ENCODE measurements at places on chromosomes 5 and 9. TPM values are rescaled to one million over a fixed set of nuclear protein-coding genes. Genes with fewer than 3 reads are reported as not detected.

- peaks cover 4% of the 10 kb centered on the region for H3K4me1 ChIP-seq
- H3K27me3 ChIP-seq, result no peaks in the 10 kb centered on the region
- no peak overlapping the region for H3K4me3 ChIP-seq
- H3K27ac ChIP-seq, result no peak overlapping the region
- H3K36me3 ChIP-seq, result no peaks in the 10 kb centered on the region
These were observed 215.8 kb upstream of the DAB2 start for GRCh38 chr5:39640552-39640951.

- peaks cover 38% of the 10 kb centered on the region for H3K4me1 ChIP-seq
- no peaks in the 10 kb centered on the region for H3K27me3 ChIP-seq
- H3K36me3 ChIP-seq, result peaks cover 3% of the 10 kb centered on the region
- H3K4me3 ChIP-seq, result no peak overlapping the region
These were observed 65.0 kb downstream of the PRRT1B start for GRCh38 chr9:131610231-131610761.

GRCh38 chr9:110168486-110168885 is 39.5 kb downstream of the C9orf152 start:
- H3K36me3 ChIP-seq, result peaks cover 59% of the 10 kb centered on the region
- no peaks in the 10 kb centered on the region for H3K27me3 ChIP-seq
- DNase-seq, result no peak
- H3K4me3 ChIP-seq, result no peak overlapping the region

DNA sequence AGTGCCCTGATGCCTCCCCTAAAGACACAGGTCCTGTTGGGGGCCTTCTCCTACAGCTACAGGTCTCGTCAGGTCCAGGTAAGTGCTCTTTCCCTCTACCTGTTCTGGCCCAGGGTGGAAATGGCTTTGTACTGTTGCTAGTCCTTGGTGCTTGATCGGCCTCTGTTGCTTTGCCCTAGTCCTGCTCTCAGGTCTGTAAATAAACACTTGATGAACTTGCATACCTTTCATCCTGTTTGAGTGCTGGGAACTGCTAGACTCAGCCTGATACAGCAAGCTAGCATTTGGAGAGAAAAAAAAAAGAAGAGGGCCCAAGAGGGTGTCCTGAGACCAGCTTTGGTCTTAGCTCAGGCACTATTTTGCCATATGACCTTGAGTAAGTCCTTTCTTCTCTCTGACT is 21.8 kb upstream of the ZNF618 start:
- H3K4me1 ChIP-seq, result peaks cover 3% of the 10 kb centered on the region
- no peaks in the 10 kb centered on the region for H3K27me3 ChIP-seq
- no peaks in the 10 kb centered on the region for H3K36me3 ChIP-seq
- H3K4me3 ChIP-seq, result no peak overlapping the region
- no peak overlapping the region for H3K27ac ChIP-seq

Gene CXCL14
- total RNA-seq, result not detected

- H3K4me1 ChIP-seq, result peaks cover 66% of the 10 kb centered on the region
- H3K36me3 ChIP-seq, result peaks cover 8% of the 10 kb centered on the region
- H3K27me3 ChIP-seq, result no peaks in the 10 kb centered on the region
- H3K4me3 ChIP-seq, result peak overlapping the region; percentile 49
- DNase-seq, result peak; percentile 80
- H3K27ac ChIP-seq, result peak overlapping the region; percentile 98
These were observed 18.0 kb downstream of the ATOX1 start for GRCh38 chr5:151740336-151740942.

DNA sequence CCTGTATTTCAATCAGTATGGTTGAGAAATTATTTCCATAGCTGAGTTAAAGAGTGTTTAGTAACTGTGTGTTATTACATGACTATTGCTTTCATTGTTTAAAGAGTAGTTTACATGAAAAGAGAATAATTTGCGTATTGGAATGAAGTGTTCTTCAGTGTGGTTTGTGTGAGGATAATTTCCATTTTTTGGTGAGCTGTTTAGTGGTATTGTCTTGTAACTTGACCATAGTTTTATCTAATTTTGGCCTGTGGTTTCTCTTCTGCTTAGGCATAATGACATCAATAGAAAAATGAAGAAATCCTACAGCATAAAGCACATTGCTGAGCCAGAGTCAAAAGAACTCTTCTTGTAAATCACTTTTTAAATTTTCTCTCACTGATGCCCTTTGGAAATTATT is 151.2 kb downstream of the SNCAIP start:
- H3K27me3 ChIP-seq, result no peaks in the 10 kb centered on the region
- DNase-seq, result no peak
- no peak overlapping the region for H3K4me3 ChIP-seq

DNA sequence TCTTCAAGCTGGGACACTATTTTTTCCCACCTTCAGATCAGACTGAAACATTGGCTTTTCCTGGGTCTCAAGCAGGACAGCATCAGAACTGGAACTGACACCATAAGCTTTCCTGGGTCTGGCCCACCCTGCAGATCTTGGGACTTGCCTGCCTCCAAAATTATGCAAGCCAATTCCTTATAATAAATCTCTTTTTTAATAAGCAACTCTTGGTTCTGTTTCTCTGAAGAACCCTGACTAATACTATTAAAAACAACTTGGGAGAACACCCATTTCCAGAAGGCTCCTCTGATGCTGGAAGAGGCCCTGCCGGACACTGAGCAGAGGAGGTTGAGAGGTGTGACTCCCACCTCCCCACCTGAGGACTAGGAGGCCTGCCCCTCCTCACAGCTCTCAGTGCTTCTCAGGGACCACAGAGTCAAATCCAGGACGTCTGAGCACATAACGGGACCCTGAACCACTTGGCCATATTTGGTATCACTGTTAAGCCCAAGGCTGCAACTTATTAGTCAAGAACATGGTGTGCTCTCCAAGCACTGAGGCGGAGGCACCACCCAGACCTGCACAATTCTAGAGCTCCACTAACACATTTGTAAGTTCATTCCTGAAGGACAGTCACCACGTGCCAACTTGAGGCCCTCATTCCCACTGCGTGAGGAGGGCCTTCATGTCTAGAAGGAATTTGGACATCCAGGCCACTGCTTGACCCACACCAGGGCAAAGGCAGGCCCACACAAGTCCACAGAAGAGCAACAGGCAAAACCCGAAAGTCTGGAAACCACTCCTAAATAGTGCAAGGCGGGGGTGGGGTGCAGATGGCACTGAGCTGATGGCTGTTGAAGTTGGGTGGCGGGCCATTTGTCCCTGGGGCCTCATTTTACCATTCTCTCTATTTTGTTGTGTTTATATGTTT is 9.5 kb downstream of the SHC3 start:
- no peak for DNase-seq
- H3K27me3 ChIP-seq, result peaks cover 3% of the 10 kb centered on the region
- no peaks in the 10 kb centered on the region for H3K36me3 ChIP-seq
- no peak overlapping the region for H3K27ac ChIP-seq
- H3K4me1 ChIP-seq, result no peaks in the 10 kb centered on the region

- DNase-seq, result no peak
- no peak overlapping the region for H3K4me3 ChIP-seq
- H3K36me3 ChIP-seq, result no peaks in the 10 kb centered on the region
These were observed 80.4 kb upstream of the PRSS3 start for GRCh38 chr9:33714989-33715388.

- H3K27ac ChIP-seq, result peak overlapping the region; percentile 26
- no peak overlapping the region for H3K4me3 ChIP-seq
- H3K36me3 ChIP-seq, result no peaks in the 10 kb centered on the region
- peaks cover 29% of the 10 kb centered on the region for H3K4me1 ChIP-seq
These were observed 501.5 kb downstream of the SPATA31D1 start for GRCh38 chr9:82490019-82490499.

- no peaks in the 10 kb centered on the region for H3K36me3 ChIP-seq
- H3K4me3 ChIP-seq, result no peak overlapping the region
- H3K27ac ChIP-seq, result no peak overlapping the region
- H3K27me3 ChIP-seq, result no peaks in the 10 kb centered on the region
- H3K4me1 ChIP-seq, result peaks cover 13% of the 10 kb centered on the region
These were observed 24.3 kb upstream of the TEX10 start for GRCh38 chr9:100377015-100377414.

DNA sequence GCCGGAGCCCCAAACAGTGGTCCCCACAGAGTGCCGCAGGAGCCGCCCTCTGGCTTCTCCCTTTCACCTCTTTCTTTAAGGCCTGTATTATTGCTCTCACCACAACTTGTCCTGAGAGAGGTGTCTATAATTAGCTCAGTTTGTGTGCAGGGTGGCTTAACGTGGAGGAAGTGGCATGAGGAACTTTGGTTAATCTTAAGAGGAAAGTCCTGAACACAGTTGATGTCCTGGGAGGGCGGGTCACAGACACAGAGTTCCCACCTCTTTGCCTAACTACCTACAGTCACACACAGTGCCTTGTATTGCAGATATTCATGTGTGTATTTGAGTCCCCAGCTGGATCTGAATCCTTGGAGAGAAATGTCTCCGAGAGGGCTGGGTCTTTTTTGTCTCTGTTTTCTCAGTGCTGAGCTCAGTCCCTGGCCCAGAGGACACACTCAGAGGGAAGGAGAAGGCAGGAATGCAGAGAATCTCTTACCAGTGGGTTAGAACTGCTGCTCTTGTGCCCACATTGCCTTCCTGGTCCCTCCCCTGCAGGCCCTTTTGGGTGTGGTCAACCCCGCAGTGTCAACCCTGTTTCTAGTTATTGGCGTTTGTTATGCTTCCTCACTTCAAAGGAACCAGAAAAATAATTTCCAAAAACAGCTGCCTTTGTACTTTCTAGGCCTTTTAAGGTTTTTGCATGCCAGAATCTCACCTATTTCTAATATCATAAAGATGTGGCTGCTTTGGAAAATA is 392.5 kb downstream of the KDM4C start:
- no peaks in the 10 kb centered on the region for H3K4me1 ChIP-seq
- H3K36me3 ChIP-seq, result no peaks in the 10 kb centered on the region
- no peak overlapping the region for H3K4me3 ChIP-seq
- no peak overlapping the region for H3K27ac ChIP-seq
- H3K27me3 ChIP-seq, result no peaks in the 10 kb centered on the region

Gene SLC31A2
- 23.0 TPM for total RNA-seq

DNA sequence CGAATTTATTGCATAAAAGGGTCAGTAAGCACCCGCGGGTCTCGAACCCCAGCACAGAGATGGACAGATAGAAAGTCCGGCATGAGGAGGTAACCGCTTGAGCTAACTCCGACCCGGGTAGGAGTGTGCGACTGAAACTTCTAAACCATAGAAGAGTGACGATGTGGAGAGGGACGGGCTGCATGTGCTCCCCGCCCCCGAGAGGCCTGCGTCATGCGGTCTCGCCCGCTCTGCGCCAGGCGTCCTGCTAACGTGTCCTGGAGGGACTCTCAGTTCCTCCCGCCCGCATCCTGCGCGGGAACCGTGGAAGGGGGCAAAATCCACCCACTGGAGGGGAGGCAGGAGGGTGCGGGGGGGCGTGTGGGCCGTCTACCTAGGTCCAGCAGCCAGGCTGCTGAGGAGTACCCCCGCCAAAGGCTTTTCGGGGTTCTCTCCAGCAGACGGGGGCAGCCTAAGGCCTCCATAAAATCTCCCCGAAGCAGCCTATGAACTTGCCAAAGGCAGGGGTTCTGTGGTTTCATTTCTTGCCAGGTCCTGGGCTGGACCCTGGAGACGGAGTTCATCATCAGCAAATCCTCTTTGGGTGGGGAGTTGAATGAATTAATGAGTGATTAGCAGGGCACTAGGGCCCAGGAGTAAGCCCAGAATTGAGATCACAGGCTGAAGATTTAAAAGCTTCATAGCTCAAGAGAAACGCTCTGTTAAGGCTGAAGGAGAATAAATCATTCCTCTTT is 51.9 kb downstream of the TGFBI start:
- H3K4me3 ChIP-seq, result peak overlapping the region; percentile 74
- H3K4me1 ChIP-seq, result peaks cover 3% of the 10 kb centered on the region
- no peaks in the 10 kb centered on the region for H3K27me3 ChIP-seq
- H3K36me3 ChIP-seq, result no peaks in the 10 kb centered on the region

DNA sequence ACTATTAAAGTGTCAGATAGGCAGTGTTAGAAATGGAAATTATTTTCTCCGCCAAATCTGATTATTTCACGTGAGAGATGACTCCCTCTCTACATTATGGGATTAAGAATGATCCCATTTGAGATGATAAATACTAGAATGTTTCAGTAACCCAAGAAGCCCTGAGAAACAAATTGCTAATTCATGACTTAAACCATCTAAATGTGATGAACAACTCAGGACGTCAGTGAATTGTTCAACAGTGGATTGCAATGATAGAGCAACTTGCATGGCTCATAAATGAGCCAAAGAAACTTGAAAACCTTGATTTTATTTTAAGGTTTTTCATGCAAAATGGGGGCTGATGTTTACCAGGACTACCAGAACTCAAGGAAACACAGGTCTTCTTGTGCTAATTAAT is 350.5 kb upstream of the WWC1 start:
- no peak for DNase-seq
- H3K4me1 ChIP-seq, result peaks cover 24% of the 10 kb centered on the region
- H3K27ac ChIP-seq, result peak overlapping the region; percentile 61
- no peaks in the 10 kb centered on the region for H3K36me3 ChIP-seq
- no peak overlapping the region for H3K4me3 ChIP-seq

DNA sequence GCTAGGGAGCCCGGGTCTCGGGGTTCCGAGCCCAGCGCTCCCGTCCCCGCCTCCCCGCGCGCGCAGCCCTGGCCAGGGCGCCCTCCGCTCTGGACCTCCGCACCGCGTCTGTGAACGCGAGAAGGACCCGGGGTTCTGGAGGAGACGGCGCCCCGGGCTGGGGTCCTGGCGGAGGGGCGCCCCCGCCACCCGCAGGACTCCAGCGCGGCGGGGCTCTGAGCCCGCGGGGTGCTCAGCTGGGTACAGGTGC is 431 bp downstream of the TMOD1 start:
- no peaks in the 10 kb centered on the region for H3K36me3 ChIP-seq
- peaks cover 68% of the 10 kb centered on the region for H3K27me3 ChIP-seq
- DNase-seq, result no peak
- H3K4me1 ChIP-seq, result no peaks in the 10 kb centered on the region

Gene SLC34A1
- total RNA-seq, result not detected

DNA sequence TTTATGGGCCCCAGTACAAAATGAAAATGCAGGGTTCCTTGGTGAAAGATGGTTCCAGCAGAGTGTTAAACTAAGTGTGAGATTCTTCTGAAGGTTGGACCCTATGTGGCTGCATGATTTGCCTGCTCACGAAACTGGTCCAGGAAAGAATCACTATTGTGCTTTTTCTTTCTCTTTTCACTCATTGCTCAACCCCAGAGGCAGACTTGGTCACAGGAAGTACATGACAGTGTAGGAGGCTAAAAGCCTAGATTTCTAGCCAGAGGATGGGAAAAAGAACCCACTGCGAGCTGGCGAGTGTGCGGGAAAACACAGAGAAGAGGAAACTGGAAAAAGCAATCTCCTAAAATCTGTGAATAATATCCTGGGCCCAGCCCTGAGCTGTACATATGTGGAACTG is 18.6 kb downstream of the SLC36A2 start:
- H3K36me3 ChIP-seq, result no peaks in the 10 kb centered on the region
- H3K4me3 ChIP-seq, result no peak overlapping the region
- H3K4me1 ChIP-seq, result no peaks in the 10 kb centered on the region
- peaks cover 6% of the 10 kb centered on the region for H3K27me3 ChIP-seq
- H3K27ac ChIP-seq, result no peak overlapping the region
- no peak for DNase-seq

Gene PCDHGA11
- total RNA-seq, result 16.5 TPM

Gene SPATA31E1
- total RNA-seq, result not detected

- peak overlapping the region; percentile 98 for H3K27ac ChIP-seq
- H3K27me3 ChIP-seq, result no peaks in the 10 kb centered on the region
- no peak for DNase-seq
- H3K4me1 ChIP-seq, result peaks cover 21% of the 10 kb centered on the region
- H3K36me3 ChIP-seq, result peaks cover 27% of the 10 kb centered on the region
These were observed 621 bp downstream of the AK6 start for GRCh38 chr5:69368458-69369339.

GRCh38 chr5:96896806-96897205 is 20.5 kb downstream of the ERAP2 start:
- no peak for DNase-seq
- H3K27ac ChIP-seq, result no peak overlapping the region
- H3K27me3 ChIP-seq, result no peaks in the 10 kb centered on the region
- peaks cover 8% of the 10 kb centered on the region for H3K4me1 ChIP-seq
